ENCODE measurements at places on chromosomes 11 and 22.

- no peak for DNase-seq
These were observed 892.4 kb downstream of the KCNA4 start for GRCh38 chr11:29124470-29124869.

DNA sequence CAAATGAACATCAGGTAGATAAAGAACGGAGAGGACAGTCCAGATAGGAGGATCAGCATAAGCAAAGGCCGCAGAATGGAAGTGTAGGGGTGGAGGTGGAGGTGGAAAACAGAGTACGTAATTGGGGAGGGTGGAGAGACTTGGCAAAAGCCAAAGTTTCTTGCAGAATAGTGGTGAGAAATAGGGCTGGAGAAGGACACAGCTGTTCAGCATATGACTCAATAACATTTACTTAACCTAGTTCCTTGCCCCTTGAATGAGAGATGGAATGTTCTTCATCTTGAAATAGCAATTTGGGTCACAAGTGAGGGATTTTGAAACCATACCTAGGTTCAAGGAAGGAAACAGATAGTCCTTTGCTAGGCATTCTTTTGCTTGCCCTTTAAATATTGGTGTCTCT, 235.9 kb upstream of the ARHGAP20 start:
- DNase-seq: no peak

- DNase-seq: no peak
These were observed 33.2 kb downstream of the CTSC start for GRCh38 chr11:88304352-88304751.

DNA sequence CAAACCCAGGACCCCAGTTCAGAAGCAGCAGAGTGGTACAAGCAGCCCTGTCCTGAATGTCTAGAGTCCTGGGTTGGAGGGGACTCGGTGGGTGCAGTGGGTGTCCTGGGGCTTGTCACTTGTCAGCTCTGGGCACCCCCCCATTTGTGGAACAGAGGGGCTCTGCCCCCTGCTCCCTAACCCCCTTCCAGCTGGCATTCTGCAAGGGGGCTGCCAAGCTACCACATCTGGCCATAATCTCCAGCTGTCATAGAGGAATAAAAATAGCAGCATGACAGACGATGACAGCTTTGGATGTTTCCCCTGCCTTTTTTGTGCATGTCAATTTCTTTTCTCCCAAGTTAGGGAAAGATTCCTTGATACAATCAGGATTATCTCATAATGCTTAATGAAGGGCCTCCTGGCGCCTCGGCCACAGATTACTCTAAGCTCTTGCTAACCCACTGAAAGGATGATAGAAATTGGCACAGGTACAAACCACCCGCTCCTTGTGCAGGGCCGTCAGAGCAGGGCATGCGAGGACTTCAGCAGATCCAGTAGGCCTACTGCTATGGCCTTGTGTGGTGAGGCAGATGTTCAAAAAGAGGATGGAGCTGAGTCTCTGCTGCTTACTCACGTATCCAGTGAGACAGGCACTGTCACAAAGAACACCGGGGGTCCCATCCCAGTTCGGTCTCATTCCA, 83.0 kb downstream of the ISX start:
- no peak for DNase-seq

DNA sequence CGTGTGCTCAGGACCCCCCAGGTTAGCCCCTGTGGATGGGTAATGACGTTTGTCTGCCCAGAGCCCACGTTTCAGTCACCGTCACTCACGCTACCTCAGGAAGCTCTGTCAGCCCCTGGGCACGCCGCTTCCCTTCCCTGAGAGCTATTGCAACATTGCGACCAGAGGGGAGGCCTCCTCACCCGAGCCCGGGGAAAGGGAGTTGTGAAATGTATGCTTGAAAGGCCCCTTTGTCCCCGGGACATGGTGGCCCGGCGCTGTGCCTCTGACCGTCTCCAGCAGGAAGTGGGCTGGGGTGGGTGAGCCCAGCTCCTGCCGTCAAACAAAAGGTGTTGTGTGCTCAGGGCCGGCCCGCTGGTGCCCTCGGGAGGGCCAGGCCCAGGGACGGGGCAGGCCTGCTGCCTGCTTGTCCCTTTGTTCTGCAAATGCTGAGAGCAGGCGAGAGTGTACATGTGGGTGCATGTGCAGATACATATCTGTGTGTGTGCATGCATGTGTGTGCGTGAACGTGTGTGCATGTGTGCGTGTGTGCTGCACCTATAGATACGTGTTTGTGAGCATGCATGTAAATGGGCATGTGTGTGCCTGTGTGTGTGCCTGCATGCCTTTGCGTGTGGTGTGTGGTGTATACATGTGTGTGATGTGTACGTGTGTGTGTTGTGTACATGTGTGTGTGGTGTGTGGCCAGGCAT, 1125.0 kb downstream of the BRD1 start:
- no peak for DNase-seq

GRCh38 chr11:102639656-102640055, 14.5 kb upstream of the MMP20 start:
- no peak for DNase-seq

GRCh38 chr11:22674470-22675439, 8.3 kb downstream of the GAS2 start:
- no peak for DNase-seq

DNA sequence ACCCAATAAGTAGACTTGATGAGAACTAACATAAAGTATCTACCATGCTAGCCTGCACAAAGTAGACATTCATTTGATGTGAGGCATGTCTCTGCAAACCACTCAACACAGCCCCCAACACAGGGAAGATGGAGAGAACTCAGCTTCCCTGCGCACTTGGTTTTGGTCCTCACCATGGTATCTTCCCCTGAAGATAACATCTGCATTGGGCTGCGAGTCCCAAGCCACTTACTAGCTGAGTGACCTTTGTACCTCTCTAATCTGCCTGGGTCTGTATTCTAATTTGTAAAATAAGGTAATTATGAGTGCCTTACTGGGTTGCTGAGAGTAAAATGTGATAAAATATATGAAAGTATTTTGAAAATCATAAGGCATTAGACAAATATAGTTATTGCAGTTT, 30.7 kb downstream of the PPFIA1 start:
- DNase-seq: no peak

DNA sequence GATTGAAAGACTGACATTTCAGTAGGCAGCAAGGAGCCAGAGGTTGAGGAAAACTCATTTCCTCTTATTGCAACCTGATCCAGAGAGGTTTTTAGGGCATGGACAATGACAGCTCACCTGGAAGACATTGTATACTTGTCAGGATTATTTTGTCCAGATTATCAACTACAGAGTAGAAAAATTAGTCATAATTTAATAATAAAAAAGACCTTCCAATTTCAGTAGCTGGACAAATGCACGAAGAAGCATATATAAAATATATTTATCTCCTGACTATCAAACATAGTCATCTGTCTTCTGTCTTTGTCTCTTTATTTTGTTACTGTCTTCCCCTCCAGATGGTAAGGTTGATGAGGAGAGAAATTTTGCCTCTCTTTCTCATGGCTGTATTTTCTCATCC, 330.6 kb upstream of the RAG2 start:
- DNase-seq: no peak

GRCh38 chr22:48757985-48758561, 1069.6 kb downstream of the BRD1 start:
- DNase-seq: no peak

- DNase-seq: no peak
These were observed 403.8 kb downstream of the CNTN5 start for GRCh38 chr11:99424313-99425084.
